ENCODE measurements at places on chromosomes 16 and 17.

- no peak for DNase-seq
These were observed 411.4 kb upstream of the SOX9 start for GRCh38 chr17:71709271-71709890.

DNA sequence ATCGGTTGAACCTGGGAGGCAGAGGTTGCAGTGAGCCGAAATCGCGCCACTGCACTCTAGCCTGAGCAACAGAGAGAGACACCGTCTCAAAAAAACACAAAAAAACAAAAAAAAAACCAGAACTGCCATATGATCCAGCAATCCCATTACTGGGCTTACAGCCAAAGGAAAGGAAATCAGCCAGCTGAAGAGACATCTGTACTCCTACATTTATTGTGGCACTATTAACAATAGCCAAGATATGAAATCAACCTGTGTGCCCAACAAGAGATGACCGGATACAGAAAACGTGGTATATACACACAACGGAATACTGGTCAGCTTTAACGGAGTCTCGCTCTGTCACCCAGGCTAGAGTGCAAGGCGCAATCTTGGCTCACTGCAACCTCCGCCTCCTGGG lies 14.6 kb downstream of the FANCA start:
- DNase-seq: no peak

DNA sequence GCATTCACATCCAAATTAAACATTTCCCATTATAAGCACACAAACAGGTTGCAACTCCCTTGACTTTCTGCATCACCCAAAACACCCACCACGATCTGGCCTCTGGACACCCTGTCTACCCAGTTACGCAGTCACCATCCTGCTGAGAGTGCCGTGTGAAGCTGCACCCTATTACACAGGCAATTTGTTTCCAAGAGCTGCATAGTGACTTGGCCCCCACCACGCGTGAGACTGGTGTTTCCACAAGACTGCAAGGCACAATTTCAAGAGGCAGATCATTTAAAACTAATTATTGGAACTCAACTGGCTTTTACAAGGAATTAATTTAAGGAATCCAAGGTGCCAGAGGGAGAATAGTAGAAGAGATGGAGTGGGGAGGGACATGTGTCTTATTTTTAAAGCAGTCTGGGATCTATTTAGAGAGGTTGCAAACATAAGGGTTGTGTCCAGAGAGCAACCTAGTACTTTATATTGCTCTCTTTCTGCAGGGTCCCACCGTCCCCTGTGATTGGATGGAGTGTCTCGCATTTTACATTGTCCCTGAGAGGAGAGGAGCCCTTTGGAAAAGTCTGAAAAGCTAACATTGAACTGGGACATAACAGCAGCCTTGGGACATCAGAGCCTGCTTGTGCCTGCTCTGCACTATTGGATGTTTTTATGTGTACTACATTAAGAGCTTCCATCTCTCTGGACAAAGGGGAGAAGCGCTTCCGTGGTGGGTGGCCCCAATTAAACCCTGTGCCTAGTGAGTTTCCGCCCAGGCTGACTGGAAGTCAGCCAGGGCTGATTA lies 8.7 kb upstream of the ADAMTS18 start:
- DNase-seq: no peak

DNA sequence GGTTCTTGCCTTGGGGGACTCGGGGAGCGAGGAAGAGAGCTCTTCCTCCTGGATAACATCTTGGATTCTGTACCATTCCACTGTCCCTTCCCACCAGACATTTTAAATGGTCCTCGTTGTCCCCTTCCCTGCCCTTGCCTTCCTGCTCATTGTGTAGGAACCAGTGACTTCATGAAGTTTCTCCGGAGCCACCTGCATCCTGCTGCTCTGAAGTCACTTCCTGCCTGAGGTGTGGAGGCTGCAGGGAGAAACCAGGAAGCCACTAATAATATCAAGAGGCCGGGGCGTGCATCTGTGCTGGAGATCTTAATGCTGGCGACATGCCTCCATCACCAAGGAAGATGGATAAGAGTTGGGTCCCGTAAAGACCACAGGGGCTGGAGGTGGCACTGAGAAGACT lies 6.2 kb upstream of the SLC16A13 start:
- DNase-seq: peak; percentile 42

DNA sequence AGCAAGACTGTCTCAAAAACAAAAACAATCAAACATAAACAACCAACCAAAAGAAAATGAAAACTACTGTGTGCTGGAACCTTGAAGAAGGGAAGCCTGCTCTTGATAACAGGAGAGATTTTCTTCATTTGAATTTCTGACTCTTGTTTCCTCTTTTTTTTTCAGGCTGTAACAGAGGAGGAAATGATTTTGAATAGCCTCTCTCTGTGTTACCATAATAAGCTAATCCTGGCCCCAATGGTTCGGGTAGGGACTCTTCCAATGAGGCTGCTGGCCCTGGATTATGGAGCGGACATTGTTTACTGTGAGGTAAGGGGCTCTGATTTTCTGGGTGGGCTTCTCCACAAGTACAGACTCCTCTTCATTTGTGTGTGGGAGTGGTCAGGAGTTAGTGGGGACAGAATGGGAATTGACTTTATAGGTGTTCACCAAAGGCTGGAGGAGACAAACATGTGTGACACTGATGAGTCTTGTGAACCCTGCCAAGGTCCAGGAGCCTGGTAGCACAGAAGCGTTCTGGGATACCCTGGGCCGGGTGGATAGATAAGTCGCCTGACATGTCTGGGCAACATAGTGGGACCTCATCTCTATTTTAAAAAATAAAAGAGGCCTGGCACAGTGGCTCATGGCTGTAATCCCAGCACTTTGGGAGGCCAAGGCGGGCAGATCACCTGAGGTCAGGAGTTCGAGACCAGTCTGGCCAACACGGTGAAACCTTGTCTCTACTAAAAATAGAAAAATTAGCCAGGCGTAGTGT lies 14.9 kb downstream of the DUS2 start:
- DNase-seq: no peak

GRCh38 chr16:10622036-10622921 lies 41.9 kb upstream of the EMP2 start:
- no peak for DNase-seq

- DNase-seq: no peak
These were observed 24.7 kb downstream of the CALB2 start for GRCh38 chr16:71383054-71383773.

DNA sequence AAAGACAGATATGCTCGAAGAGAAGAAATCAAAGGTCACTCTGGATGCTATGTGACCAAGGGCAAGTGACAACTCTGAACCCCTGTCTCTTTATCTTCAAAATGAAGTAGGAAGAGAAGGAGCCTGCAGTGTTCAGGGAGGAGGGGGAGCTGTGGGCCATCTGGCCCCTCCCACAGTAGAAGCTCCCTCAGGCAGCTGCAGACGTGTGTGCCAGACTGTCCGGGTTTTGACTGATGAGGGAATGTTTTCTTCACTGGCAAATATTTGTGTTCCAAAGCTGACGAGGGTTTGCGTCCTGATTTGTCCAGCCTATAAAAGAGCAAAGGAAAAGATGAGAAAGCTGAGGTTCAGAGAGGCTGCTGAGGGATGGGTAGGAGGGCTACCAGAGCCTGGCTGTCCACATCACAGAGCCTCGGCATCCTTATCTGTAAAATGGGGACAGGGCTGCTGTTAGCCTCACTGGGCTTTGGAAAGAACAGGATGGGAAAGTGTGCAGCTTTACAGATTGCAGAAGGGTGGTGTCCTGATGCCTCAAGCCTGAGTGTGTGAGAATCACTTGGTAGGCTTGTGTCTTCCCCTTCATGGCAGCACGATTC lies 1.8 kb upstream of the GINS2 start:
- no peak for DNase-seq

DNA sequence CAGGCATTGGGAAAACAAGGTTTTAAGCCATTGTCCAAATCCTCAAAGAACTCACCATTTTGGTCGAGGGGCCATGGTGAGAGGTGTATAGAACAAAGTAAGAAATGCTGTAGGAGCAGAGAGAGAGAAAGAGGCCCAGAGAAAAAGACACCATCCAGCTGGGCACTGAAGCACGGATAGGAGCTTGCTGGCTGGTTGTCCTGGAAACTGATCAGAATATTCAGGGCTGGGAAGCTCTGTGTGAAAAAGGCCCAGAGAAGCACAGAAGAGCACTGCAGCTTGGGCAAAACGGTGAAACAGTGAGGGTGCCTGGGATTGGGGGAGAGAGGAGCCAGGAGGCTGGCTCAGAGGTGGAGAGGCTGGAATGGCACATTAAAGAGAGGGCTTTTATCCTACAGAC lies 16.5 kb downstream of the HS3ST3B1 start:
- no peak for DNase-seq

- DNase-seq: no peak
These were observed 139.7 kb downstream of the SHISA6 start for GRCh38 chr17:11380761-11381160.

DNA sequence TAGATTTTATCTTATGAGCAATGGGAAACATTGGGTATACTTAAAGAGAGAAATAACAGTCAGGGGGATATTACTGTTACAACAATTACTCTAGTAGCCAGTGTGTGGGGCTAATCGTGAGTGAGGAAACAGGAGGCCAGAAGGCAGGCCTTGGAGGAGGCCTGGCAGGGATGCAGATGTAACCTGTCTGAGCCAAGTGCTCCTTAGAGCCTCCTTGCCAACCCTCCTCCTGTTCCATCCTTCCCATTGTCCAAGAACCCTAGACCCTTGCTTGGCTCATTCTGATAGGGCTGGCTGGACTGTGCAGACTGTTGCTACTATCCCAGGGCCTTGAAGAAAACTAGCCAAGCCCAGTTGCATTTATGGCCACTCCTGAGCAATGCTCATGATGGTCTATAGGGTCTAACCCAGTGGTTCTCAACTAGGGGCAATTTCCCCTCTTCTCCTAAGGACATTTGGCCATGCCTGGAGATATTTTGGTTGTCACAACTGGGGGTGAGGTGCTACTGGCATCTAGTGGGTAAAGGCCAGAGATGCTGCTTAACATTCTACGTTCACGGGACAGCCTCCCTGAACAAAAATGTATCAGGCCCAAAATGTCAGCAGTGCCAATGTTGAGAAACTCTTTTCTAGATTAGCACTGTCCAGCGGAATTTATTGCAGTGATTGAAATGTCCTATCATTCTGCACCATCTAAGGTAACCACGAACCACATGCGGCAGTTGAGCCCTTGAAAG lies 24.4 kb upstream of the WSCD1 start:
- no peak for DNase-seq

- DNase-seq: no peak
These were observed 2.7 kb upstream of the HOXB9 start for GRCh38 chr17:48628649-48629410.

DNA sequence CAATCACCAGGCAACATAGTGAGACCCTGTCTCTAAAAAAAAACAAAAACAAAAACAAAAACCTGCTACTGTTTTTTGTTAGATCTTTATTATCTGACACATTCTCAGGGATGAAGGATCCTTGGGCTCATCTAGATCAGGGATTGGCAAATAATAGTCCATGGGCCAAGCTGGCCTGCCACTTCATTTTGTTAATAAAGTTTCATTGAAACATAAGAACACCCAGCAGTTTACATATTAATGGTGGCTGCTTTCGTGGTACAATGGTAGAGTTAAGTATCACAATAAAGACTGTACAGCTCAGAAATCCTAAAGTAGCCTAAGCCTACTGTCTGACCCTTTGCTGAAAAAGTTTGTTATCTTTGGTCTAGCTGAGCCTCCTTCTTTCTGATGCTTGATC lies 32.9 kb upstream of the CLEC18A start:
- no peak for DNase-seq

DNA sequence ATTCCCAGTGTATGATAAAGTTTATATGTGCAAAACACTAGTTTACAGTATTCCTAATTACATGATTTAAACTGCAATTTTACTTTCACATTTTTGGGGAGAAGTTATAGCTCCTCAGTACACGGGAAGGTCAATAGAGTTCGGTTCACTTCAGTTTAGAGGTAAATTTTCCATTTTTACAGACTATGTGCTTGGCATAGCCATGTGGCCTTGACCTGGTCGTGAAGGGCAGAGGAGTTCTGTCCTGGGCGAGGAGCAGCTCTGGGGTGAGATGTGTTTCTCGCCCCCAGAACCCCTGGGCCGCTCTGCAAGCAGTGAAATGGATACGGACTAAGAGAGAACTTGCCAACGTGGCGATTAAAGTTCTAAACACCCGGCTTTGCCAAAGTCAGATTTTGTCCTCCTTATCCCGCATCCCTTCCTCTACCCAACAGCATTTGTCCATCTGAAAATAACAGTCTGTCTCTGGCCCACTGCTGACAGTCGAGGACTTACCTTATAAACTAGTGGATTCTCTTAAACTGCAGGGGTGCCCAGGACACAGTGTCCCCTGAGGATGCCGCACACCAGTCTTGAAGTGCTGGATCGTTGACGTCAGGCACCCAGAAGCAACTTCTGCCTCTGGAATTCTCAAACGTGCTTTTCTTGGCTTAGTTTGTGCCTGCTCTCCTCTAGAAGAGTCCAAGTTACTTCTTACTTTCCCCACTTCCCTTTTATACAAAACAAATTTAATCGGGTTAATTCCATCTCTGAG lies 1.5 kb upstream of the SIAH1 start:
- no peak for DNase-seq

DNA sequence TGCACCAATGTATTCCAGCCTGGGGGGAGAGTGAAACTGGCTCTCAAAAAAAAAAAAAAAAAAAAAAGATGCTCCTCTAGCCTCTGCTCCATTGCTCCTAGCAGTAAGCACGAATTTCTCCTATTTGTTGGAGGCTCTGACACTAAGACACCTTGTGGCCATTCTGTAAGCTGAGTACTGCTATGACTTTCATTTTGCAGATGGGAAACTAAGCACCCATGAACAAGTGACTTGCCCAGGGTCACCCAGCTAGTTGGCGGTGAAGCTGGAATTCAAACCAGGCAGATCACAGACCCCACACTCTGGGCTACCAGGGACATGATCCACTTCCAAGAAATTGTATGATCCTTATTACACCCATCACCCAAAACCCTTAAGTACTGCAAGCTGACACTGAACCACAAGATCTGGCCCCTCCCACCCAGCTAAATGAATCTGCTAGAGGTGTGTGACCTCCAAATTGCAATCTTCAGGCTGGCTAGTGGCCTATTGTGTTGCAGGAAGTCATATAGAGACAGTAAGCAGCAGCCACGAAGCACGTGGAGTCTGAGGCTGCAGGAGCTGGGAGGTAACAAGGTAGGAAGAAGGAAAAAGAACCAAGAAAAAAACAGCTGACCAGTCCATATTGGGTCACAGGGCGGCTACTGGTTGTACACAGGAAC lies 209.4 kb downstream of the XYLT1 start:
- no peak for DNase-seq

DNA sequence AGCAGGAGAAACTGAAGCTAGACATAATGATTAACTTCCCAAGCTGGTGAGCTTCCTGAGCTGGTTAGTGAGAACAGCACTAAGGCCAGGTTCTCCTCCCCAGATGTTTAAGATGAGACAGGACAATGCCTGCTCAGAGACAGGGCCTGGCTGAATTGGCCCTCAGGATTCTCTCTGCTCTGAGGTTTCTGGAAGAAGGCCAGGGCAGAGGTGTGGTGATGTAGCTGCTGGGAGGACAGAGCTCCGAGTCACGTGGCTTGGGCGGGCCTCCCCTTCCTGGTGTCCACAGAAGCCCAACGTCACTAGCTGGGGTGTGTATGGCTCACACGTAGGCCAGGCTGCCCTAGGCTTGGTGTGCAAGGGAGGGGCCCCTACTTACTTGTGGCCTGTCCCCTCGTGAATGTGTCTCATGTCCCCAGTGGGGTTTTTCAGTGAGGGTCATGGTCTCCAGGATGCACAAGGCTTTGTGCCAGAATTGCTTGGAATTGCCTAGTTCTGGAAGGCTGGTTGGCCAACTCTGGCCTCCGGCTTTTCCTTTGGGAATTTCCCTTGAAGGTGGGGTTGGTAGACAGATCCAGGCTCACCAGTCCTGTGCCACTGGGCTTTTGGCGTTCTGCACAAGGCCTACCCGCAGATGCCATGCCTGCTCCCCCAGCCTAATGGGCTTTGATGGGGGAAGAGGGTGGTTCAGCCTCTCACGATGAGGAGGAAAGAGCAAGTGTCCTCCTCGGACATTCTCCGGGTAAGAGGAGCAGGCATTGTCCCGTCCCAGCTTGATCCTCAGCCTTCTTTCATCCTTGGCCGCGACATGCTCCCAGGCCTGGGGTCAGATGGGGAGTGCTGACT lies 3.4 kb downstream of the NOD2 start:
- DNase-seq: peak; percentile 59
